ENCODE measurements at places on chromosomes 2 and 18.

DNA sequence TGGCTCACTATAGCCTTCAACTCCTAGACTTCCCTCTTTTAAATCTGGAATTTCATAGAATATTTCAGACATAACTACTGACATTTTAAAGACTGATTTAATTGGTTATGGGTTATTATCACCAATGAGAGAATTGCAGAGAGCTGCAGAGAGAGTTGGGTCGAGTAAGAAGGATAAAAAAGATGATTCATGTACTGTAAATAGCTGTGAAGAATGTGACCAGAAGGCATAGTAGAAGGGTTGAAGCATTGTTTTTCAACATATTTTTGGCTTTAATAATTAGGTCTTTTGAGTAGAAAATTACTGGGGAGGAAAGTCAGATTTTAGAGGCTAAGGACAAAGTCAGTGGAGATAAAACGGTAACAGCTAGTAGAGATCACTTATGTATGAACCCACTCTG, 503.2 kb upstream of the SLC8A1 start:
- no peak for DNase-seq

DNA sequence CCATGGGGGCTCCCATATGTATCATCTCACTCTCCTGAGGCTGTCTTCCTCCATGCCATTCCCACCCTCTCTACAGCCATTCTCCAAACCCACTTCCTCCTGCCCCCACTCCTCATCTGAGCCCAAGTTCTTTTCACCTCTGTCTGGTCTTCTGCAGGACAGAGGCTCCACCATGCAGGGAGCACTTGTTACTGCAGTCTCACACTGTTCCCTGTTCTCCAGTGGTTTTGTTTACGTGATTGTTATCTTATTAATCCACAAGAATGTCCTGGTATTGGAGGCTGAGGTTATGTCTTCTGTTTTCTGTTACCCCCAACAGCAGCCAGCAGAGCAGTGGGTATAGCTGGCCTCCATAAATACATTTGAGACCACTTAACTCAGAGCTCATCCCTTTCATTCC, 51.4 kb downstream of the PAX8 start:
- no peak for DNase-seq

DNA sequence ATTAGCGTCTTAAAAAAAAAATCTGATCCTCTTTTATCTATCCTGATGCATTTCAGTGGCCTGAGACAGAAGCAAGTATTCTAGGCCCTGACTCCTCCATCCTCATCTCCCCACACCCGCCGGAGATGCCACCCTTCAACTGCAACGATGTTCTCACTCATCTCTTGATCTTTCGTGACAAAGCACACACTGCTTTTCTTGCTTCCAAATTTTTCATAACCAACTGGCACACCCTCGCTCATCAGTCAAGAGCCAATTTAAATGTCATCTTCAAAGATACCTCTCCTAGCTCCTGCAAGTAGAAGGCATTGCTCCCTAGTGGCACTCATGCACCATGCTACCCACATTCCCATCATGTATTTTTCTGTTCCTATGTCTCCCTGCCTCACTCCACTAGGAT, 115.0 kb downstream of the STK39 start:
- DNase-seq: no peak

DNA sequence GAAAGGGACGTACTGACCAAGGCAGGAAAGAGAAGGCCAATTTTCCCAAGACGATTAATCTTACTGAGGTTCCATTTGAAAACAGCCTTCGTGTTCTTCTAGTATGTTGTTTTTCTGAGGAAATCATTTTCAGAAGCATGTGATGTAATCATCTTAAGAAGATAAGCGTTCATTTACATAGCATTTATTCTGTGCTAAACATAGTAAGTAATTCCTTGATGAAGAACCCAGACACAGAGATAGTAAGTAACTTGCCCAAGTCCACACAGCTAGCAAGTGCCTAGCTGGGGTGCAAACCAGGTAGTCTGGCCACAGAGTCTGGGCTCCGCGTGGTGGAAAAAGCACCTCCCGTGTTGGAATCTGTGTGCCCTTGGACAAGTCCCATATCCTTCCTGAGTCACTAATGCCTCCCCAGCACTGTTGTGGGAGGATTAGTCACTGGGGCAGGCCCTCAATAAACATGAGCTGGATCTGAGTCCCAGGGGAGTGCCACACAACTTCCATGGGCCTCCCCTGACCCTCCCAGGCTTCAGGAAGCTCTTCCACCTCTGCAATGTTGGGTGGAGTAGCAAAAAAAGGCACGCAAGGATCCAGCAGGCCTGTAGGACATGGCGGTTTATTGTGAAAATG, 26.9 kb upstream of the ASAP2 start:
- no peak for DNase-seq

DNA sequence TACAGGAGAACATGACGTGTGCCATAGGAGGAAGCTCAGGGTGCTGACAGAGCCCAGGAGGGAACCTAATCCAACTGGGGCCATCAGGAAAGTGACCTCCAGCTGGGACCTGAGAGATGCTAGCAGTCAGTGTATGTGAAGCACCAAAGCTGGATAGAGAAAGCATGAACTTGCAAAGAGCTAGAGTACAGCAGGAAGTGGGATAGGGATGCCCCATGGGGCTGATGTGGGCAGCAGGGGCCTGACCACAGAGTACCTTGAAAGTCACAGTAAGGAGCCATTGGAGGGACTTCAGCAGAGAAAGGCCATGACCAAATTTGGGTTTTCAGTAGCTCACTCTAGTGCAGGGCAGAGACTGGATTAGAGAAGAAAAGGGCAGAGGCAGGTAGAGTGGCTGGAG, 91.6 kb upstream of the TTC39C start:
- no peak for DNase-seq

DNA sequence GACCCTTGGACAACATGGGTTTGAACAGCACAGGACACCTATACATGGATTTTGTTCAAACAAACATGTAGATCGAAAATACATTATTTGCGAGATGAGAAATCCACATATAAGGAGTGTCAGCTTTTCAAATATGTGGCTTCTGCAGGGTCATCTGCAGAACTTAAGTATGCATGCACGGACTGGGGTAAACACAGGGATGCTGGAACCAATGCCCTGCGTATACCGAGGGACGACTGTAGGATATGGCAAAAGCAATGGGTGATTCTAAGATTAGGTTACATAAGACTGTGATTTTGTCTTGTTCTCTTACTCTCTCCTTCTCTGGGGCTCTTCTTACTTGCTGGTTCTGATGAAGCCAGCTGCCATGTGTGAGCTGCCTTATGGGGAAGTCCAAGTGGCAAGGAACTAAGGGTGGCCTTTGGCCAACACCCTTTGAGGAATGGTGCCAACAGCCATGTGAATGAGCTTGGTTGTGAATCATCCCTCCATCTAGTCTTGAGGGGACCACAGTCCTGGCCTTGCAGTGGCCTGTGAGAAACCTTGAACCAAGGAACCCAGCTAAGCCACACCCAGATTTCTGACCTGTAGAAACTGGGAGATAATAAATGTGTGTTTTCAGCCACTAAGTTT, 66.5 kb downstream of the EVA1A start:
- no peak for DNase-seq

DNA sequence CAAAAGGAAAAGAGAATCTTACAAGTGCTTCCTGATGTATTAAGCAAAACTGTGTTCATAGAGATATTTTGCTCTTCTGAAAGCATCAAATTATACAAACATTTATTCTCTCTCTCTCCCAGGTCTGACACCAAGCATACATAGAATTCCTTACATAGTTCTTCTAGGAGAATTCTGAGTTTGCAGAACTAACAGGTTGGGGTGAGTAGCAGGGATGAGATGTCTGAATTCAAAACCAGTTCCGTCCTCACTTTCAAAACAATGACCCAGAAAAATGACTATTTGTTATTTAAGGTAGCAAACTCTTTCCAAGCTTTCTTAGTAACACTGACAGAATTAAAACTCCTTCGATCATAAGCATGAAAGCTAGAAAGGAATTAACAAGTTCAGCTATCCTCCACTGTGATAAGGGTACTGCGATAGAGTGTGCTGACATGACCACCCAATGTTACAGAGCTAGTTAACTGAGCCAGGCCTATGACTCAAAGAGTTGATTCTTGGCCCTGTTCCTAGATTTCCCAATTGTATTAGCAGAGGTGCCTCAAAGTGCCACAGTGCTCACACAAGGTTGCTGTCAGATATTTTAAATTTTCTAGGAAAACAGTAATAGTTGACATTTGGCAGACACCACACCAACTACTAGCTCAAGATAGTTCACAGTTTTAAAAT, 85.8 kb upstream of the SETBP1 start:
- no peak for DNase-seq

DNA sequence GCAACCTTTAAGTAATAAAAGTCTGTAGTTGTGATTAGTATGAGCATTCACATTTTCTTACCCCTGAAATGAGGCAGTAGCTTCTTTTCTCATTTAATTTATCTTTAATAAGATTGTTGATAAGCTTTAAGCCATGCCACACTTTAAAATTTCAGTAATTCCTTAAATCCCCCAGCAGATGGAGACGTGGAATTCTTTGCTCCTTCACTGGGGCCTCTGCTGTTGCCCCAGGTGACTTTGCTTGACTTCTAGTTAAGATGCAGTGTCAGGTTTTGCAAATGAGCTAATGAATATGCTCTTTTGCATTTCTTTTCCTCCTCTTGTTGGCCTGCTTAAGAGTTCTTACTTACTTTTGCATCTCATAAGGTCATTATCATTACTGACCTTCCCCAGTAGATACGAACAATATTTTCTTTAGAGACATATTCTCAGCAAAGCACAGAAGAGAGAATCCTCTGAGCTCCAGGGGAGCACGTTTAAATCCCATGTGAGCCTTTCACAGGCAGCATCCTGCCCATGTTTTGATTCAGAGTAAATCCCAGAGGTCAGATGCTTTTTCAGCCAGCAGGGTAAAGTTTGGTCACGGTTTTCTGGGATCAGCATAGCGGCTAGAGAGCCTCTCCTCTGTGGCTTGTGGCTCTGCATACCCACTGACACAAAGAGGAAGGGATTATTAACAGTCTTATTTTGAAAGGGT, 222.9 kb downstream of the PTPRM start:
- no peak for DNase-seq

- DNase-seq: no peak
Observed at GRCh38 chr18:27942706-27943105, 234.2 kb downstream of the CDH2 start.

DNA sequence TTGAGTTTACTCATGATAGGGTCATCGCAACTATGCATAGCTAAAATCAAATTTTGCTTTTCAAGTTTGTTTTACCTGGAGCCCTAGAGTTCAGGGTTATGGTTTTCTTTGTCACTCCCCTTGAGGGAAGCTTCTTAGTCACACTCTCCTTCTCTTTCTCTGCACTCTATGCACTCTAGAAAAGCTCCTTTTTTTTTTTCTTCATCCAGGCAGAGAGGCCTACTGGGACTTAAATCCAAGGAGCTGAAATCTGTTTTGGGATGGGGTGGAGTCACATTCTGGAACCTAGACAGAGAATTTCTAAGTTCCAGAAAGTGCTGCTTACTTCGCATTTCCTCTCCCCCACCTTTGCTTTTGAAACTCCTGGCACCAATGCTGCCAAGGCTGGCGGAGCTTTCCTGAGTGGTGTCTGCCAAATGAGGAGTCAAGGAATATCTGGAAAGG, 19.1 kb upstream of the IL18R1 start:
- DNase-seq: no peak

GRCh38 chr2:221492636-221493035, 79.5 kb downstream of the EPHA4 start:
- DNase-seq: no peak

DNA sequence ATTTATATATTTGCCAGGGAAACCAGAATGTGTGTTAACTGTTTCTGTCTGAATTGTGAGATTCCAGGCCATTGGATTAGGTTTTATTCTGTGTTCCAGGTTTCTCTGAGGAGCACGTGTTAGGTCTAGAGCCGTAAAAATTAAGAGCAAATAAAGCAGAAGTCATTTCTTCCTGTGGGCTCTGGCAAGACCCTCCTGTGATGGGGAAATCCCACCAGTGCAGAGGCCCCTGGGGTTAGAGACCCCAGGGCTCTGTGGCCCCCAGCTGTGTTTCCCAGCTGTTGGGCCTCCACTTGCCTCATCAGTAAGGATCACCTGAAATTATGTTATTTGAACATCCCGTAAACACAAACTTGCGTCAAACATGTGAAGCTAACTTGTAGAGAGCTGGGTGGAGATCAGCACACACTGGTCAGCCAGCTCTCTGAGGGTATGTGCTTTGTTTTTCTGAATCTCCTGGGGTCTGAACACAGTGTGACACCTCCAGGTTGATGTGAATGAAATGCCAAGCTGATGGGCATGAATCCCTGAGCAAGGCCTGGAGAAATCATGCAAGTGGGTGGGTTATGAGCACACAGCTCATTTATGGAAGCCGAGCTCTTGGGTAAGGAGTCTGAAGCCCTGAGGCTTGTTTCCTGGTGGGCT, 50.3 kb downstream of the HK2 start:
- no peak for DNase-seq

GRCh38 chr2:680496-680895, 3.3 kb upstream of the TMEM18 start:
- no peak for DNase-seq

GRCh38 chr18:9869715-9870430, 15.9 kb upstream of the TXNDC2 start:
- no peak for DNase-seq

GRCh38 chr2:30282081-30282480, 50.7 kb downstream of the LBH start:
- DNase-seq: no peak

DNA sequence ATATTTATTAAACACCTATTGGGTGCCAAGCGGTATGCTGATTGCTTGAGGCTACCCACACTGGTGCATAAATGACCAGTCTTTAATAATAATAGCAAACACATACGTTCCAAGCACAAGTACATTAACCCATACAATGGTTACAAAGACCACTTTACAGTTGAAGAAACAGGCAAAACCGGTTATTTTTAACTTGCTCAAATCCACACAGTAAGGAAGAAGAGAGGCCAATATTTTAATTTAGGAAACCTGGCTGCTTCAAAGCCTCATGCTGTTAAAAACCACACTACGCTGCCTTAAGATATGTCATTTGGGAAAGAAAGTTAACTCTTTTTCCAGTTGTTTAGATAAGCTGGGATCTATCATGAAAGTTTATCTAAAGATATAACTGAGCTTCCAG, 2.4 kb upstream of the IMPA2 start:
- DNase-seq: no peak

GRCh38 chr18:62660691-62661090, 54.6 kb upstream of the PHLPP1 start:
- no peak for DNase-seq

- DNase-seq: no peak
Observed at GRCh38 chr2:195016841-195017240, 640.2 kb upstream of the SLC39A10 start.

GRCh38 chr2:140737006-140737405, 1393.8 kb downstream of the LRP1B start:
- no peak for DNase-seq

DNA sequence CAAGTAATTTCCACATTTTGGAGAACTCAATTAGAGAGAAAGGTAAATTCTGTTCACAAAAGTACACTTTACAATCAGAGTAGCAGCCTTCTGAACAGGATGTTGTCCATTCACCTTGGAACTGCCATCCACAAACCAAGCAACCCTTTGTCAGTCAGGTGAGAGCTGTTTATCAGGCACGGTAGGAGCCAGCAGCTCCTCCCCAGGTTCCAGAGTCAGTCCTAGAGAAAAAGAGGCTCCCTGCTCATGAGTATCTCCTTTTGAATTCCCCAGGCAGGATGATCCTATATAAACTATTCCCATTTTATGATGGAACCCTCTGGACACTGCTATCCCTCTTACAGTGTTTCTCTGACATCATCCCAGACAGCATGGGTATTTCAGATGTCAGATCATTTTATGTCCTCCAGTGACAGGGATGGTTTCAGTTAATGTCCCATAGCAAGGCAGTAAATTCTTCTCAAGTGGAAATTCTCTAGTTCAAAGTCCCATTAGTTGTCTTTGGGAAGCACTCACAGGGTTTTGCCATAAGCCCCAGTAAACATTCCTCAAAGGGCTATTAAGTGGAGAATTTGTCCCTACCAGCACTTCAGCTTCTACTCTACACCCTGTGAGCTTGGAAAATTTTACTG, 34.5 kb upstream of the CSRNP3 start:
- DNase-seq: no peak

Data from stimulated activated CD4-positive, alpha-beta T cell treated with anti-CD3 and anti-CD28 coated beads, Interleukin-4, amount 100 ng/mL, for 1 hour (primary cell).